ENCODE measurements at places on chromosomes 3 and 15. TPM values are rescaled to one million over a fixed set of nuclear protein-coding genes. Genes with fewer than 3 reads are reported as not detected.

ITIH3 gene
- total RNA-seq, result not detected

GOLGA6A gene
- total RNA-seq, result 4.7 TPM

FXR1 gene
- 201 TPM for total RNA-seq

- no peak for DNase-seq
Observed at GRCh38 chr3:128112357-128112968, 11.1 kb downstream of the RUVBL1 start.

DNA sequence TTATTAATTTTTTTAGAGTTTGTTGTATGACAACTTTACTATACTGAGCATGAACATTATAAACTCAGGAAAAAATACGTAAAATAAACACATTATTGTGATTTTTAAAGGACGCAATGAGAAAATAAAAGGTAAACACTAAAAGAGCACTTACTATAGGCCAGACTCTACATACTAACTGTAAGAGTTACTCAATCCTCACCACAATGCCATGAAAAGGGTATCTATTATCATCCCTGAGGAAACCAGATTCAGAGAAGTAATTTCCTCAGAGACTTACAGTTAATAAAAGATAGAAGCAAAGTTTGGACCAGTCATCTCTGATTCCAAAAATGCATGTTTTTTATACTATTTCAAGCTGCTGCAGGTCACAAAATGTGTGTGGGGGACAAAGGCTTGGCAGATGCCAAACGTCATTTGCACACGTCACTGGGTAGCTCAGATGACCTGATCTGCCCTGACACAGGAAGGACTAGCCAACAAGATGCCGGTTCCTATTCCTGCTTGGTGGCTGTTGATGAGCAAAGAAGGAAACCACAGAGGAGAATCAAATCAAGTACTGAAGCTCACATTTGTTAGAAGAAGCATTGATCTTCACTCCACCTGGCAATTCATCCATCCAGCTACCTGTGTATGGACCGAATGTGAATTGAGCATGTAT is 42.3 kb downstream of the KLHL6 start:
- no peak for DNase-seq

DNA sequence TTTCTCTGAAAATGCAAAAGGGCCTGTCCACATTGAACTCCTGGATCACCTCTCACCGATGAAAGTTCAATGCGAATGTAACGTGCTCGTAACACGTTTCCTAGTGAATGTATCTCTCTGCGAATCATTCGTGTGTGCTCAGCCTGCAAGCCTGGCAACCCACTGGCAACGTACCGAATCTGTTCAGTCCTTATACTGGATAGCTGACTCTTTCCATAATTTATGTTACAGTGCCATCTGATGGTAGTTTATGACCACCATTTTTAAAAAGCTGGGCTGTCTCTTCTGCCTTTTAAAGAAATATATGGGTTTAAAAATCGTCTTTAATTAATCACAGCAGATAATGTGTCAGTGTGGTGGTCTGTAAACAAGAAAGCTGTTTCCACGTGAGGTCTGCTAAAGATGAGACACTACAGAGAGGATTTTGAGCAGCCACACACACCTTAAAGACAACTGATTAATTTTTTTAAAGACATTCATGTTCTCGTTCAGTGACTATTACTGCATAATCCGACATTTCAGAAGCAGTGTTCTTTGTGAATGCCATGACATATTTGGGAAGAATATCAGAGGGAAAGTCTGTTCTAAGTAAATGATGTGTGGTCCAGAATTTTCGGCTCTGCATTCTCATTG is 69.4 kb upstream of the FOXP1 start:
- peak; percentile 64 for DNase-seq

AGBL1 gene
- total RNA-seq, result not detected

DNA sequence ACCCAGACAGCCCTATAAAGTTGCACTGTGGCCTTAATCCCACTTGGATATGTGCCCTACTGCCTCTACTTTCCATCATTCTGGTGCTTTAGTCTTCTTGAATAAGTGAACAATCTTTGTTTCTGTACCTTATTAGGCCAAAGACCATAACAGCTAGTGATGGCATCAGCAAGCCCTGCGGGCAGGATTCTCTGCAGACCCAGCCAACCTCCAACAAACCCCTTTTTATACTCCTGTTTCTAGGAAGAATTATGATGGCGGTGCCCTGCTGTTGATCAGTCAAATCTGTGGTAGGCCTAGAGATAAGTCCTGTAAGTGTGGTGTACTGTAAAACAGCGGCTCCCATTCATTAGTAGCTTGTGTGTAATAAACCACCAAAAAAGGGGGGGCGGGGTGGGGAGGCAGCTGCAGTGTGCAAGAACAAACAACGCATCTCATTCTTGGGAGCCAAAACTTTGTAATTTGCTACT is 40.5 kb downstream of the SOX2 start:
- no peak for DNase-seq

DNA sequence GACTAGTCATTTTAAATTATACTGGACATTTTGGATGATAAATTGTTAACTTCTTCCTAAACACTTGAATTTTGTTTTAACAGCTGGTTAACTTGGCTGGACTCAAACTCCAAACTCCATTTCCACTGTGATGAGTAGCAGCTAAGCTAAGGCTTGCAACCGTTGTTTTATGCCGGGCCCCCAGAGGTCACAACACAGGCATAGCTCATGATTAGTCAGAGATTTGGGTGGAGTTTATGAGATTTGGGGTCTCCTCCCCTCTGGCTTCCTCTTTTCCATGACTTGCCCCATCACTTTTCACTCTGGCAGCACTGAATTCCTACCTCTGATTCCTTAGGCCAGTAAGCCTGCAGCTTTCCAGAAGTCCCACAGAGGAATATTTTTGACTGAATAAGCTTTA is 12.8 kb downstream of the THAP10 start:
- no peak for DNase-seq

- DNase-seq, result no peak
Observed at GRCh38 chr3:89925976-89926375, 818.6 kb downstream of the EPHA3 start.

ALPK3 gene
- 0.81 TPM for total RNA-seq

DNA sequence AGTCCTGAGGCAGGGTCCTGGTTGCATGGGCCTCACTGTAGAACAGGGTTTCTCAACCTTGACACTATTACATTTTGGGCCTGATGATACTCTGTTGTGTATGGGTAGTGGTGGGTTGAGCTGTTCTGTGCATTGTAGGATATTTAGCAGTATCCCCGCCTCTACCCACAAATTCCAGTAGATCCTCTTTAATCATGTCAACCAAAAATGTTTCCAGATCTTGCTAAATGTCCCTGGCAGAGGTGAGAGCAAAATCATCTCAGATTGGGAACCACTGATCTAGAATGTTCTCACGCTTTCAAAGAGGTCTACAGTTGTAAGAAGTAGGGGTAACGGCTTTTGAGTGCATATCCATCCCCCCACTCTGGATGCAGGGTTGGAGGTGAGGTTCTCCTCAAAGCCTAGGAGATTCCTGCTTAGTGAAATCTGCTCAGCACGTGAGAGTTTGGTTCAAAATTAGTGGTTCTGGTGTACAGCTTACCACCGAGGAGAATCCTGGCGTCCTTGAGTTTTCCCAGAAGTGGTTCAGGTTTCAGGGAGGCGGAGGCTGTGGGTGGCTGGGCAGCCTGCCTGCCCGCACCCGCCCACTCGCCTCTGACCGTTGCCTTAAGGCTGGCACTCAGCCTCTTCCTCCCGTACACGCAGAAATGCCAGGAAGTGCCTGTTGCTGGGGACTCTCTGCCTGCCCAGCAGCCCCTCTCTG is 5.3 kb downstream of the ACVR2B start:
- no peak for DNase-seq

GRCh38 chr3:148790851-148791735 is 36.5 kb upstream of the CPB1 start:
- DNase-seq, result no peak

DNA sequence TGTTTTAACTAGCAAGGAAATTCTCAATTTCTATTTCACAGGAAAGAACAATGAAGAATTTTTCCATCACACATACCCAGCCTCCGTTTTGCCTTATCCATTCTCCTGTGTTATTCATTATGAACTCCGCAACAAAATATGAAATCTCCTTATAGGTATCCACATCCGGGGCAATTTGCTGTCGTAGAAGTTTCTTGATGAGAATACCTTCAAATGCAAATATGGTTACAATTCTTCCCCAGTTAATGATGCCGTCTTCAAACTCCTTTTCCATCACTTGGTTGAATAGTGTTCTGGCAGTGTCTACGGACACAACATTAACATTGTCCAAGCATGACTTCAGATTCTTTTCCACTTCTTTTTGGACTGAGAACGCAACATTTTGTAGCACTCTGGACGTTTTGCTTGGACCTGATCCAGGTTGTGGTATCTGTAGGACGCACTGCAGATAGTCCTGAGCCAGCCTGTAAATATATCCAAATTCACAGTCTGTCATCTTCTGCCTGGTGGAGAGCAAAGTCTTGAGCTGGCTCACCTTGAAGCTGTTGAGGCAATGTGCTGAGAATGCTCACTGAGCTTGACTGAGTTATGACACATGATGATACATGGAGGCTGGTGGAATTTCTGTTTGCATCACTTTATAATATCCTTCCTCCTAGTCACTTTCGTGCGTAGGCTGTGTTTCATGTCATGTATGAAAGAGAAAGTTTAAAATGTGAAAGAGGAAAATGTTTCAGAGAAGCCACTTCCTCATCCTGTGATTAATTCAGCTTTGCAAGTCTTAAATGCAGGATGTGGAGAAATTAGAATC is at the start of gene BCL2A1:
BCL2A1 (minus strand) TSS at position 573 of the 811 bp plus-strand sequence; CDS start at position 496, 77 bp downstream.
- no peak for DNase-seq

DNA sequence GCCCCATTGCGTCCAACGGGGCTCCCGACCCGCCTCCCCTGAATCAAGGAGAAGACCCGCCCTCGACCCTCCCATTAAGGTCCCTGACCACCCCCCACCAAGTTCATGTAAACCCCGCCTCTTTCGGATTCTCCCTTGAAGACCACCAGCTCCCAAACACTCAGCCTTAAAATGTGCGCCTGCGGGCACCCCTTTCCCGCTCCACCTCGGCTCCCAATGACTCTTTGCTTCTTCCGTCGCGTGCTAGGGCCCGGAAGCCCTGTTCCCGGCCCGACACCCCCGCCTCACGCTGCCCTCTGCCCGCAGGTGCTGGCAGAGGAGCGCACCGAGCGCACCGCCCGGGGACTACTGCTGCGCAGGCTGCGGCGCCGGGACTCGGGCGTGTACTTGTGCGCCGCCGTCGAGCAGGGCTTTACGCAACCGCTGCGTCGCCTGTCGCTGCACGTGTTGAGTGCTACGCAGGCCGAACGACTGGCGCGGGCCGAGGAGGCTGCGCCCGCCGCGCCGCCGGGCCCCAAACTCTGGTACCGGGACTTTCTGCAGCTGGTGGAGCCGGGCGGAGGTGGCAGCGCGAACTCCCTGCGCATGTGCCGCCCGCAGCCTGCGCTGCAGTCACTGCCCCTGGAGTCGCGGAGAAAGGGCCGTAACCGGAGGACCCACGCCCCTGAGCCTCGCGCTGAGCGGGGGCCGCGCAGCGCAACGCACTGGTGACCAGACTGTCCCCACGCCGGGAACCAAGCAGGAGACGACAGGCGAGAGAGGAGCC is 2.7 kb upstream of the LSMEM2 start:
- peak; percentile 87 for DNase-seq

NANOGP8 gene
- 221 TPM for total RNA-seq

CFAP100 gene
- 1.5 TPM for total RNA-seq

ARPP21 gene
- total RNA-seq, result not detected

GOLGA6L10 gene
- 0.85 TPM for total RNA-seq

TLE3 gene
- 108 TPM for total RNA-seq

APOD gene
- total RNA-seq, result not detected

DNA sequence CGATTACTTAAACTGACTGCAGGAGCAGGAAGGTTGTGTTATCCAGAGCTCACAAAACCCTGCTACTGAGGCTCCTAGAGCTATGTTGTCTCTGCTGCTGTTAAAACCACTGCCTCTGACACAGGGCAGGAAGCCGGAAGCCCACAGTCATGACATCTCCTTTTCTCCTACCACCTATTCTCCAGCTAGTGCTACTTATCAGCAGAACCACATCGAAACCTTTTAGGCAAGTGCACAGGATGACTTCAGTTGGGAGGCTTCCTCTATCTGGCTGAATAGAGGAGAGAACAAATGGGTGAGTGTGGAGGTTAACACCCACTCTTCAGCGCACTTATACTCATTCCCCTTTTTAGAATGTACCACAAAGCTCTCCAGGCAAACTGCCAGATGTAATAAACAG is 638.0 kb downstream of the OTOL1 start:
- DNase-seq, result no peak

SLC2A2 gene
- total RNA-seq, result not detected

- no peak for DNase-seq
Observed at GRCh38 chr3:134239538-134239937, 11.1 kb downstream of the RYK start.

KIF7 gene
- total RNA-seq, result 9.0 TPM

DNA sequence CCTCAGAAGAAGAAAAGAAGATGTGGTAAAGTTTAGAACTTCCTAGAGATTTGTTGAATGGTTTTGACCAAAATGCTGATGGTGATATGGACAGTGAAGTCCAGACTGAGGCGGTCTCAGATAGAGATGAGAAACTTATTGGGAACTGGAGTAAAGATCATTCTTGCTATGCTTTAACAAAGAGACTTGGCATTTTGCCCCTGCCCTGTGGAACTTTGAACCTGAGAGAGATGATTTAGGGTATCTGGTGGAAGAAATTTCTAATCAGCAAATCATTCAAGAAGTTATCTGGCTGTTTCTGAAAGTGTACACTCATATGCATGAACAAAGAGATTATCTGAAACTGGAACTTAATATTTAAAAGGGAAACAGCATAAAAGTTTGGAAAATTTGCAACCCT is 505.2 kb downstream of the NSUN3 start:
- no peak for DNase-seq

All from H7 (cell line).